ENCODE measurements at places on chromosomes 2 and 18.

- no peak for DNase-seq
These were observed 2168.6 kb upstream of the PIK3C3 start for GRCh38 chr18:39786477-39786876.

GRCh38 chr2:239318151-239318611 is 82.6 kb downstream of the HDAC4 start:
- DNase-seq, result no peak

GRCh38 chr2:71748227-71748626 is 294.9 kb downstream of the DYSF start:
- DNase-seq, result no peak

- DNase-seq, result no peak
These were observed 59.0 kb upstream of the DNMT3A start for GRCh38 chr2:25400576-25401216.

GRCh38 chr2:33859811-33860461 is 260.8 kb upstream of the FAM98A start:
- DNase-seq, result no peak

GRCh38 chr2:133518700-133519344 is 49.4 kb downstream of the NCKAP5 start:
- DNase-seq, result no peak

GRCh38 chr2:128520791-128521190 is 202.1 kb upstream of the HS6ST1 start:
- DNase-seq, result no peak

GRCh38 chr2:24231461-24231881 is 56.6 kb downstream of the FAM228A start:
- DNase-seq, result no peak

DNA sequence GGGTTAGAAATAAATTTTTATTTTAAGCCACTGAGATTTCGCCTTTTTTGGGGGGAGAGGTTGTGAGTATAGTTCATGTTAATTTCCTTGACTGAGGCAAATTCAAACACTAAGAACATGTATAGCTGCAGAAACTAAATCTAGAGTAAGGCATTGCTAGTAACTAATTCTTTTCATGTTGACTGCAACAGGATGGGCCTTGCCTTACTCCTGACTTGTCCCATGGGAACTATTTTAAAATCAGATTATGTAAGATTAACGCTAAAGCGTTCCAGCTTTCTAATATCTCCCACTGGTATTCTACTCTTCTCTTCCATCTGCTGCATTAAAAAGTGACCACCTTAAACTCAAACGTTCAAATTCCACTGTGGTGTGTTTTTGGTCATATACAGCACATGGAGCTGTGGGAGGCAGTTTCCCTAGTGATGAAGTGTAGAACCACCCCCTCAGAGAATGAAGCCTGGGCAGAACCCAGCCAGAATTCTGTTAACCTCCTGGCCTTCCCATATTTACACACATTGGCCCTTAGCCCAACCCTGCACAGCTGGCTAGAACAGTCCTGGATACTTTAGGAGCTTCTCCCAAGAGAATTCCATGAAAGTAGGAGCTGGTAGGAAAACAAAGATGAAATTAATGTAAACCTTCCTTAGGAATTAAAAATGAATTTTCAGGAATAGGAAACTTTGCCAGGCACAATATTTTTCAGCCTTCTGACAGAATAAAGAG is 687.8 kb downstream of the SLC4A3 start:
- no peak for DNase-seq

- no peak for DNase-seq
These were observed 1042.0 kb downstream of the DPP10 start for GRCh38 chr2:115484486-115484885.

GRCh38 chr18:74530584-74530862 is 3.8 kb upstream of the CNDP1 start:
- no peak for DNase-seq

DNA sequence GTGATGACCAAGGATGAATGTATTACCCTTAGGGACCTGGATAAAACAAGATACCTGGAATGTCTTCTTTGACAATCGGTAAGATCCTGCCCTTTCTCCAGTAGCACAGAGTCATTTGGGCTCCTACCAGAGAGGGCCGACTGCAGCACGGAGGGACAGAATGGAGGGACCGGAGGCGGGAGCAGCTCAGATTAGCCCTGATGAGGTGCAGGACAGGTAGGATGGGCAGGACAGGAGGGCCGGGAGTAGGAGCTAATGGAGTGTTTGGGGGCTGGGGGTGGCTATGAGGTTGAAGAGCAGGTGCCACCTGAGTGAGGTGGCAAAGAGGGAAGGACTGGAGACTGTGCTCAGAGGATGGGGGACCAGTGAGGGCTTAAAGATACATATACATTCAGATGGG is 9.9 kb upstream of the PRELID3A start:
- no peak for DNase-seq

- no peak for DNase-seq
These were observed 183.4 kb upstream of the SRD5A2 start for GRCh38 chr2:31764169-31764568.

DNA sequence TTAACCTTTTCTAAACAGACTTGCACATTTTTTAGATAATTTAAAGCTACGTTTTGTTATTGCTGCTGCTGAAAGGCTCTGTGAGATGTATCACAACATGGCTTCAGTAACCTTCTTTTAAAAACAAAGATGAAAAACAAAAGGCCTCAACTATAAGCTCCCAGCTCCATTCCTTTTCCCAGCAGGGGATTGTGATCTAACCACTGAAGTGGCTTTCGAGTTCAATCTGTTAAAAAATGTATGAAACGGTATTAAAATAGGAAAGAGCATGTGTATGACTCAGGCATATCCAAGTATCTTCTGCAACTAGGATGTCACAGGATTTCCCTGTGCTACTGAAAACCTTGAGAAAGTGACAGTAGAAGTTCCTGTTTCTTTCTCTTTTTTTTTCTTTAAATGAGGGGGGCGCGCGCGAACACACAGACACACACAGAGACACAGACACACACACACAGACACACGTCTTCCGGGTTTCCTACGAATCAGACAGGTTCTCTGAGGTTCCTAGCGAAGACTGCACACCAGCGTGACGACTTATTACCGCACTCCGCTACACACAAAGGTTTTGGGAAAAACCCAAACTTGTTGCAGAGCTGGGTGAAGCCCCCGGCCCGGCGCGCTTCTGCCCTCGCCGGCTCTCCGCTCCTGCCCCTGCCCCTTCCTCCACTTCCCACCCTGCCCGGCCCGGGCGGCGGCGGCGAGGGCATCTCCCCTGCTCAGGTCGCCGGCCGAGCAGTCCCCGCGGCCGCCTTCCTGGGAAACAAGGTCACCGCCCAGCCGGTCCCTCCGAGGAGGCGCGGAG is 86.8 kb downstream of the RBMS1 start:
- peak; percentile 90 for DNase-seq

- no peak for DNase-seq
These were observed 6.1 kb downstream of the INO80C start for GRCh38 chr18:35491700-35492077.

- DNase-seq, result no peak
These were observed 194.6 kb downstream of the FAM210A start for GRCh38 chr18:13531681-13532325.

- no peak for DNase-seq
These were observed 225.8 kb downstream of the RNF152 start for GRCh38 chr18:61666876-61667590.

DNA sequence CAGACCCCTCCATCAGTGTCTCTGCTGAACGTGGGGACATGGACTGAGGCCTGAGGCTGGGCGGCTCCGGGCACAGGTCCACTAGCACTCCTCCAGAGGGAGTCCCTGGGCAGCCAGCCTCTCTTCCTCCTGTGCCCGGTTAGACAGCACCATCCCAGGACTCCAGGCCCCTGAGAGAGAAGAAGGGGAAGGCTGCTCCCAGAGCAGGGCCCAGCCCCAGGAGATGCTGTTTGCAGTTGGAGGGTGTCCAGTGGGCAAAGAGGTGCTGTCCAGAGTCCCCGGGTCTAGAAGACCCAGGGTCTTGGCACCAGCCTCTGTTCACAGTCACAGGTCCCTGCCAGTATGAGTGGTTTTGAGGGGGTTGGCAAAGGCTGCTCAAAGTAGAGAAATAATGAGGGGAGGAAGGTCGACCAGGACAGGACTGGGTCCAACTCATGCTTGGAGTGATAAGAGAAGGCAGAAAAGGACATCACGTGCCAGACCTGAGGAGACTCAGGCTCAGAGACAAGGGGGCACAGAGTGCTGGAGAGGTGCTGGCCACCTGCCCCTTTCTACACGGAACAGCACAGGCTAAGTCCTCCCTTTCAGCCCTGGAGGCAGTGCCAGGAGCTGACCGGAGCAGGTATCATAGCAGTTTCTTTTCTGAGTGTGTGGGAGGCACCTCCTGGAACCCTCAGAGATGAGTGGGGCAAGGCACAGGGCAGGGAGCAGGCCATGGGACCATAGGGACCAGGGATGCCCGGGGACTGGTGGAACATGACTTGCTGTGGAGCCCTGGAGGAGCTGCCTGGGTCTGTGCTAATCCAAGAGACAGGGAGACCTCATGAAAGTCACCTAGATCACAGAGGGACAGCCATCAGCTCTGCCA is 21.1 kb downstream of the CRACDL start:
- DNase-seq, result no peak

DNA sequence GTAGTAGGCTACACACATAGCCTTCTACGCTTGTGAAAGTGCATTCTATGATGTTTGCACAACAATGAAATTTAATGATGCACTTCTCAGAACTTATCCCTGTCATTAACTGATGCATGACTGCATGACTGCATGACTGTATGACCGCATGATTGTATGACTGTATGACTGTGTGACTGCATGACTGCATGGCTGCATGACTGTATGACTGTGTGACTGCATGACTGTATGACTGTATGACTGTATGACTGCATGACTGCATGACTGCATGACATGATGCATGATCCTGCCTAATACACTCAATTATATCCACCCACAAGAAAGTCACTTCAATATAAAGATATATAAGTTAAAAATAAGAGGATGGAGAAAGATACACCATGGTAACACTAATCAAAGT is 365.4 kb upstream of the FSIP2 start:
- no peak for DNase-seq

DNA sequence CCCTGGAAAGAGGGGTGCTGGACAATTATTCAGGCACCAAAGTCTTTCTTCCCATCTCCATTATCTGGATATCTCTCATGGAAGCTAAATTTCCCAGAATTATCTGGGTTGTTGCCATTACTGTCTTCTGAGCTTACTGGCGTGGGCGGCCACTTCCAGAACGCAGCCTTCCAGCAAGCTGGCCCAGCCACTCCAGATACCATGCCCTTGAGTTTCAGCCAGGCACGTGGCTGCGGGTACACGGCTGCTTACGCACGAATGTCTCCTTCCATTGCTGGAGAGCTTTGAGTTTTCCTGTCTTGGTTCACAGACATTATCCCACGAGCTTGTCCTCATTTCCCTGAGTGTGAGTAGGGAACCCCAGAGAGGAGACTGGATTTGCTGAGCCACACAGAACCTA is 32.7 kb downstream of the CELF4 start:
- DNase-seq, result no peak

GRCh38 chr18:58955738-58956137 is 91.1 kb downstream of the ZNF532 start:
- no peak for DNase-seq

DNA sequence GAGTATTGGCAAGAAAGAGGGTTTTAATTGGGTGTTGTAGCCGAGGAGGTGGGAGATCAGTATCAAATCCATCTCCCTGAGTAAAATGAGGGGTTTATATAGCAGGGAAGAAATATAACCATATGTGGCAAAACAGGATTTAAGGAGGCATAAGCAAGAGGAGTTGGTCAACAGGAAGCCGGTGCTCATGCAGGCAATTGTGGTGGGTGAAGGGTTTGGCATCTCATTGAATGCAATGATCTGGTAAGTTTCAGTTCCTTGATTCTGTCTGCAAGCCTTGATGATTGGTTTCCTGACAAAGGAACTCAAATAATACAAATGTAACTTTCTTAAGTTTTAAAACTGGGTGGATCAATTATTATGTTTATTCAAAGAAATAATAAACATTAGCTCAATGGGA is 564.4 kb upstream of the LINC00305 start:
- no peak for DNase-seq

DNA sequence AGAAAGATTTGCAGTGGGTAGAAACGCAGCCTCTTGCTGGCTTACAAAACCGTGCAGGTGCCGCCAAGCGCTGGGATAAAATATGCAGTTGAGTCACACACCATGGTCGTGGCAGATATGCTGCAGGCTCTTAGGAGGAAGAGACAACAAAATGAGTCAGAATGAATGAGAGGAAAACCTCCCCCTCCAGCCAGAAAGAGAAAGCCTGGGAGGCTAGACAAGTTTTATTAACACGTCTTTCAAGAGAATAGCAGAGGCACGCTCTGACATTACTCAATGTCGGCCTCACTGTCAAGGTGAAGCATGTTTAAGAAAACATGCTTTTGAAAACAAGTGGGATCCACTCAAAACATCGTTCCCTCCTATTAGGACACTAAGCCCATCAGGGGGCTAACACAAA is 37.1 kb upstream of the ZCCHC2 start:
- no peak for DNase-seq

GRCh38 chr2:104378853-104379374 is 475.0 kb upstream of the POU3F3 start:
- peak; percentile 25 for DNase-seq

DNA sequence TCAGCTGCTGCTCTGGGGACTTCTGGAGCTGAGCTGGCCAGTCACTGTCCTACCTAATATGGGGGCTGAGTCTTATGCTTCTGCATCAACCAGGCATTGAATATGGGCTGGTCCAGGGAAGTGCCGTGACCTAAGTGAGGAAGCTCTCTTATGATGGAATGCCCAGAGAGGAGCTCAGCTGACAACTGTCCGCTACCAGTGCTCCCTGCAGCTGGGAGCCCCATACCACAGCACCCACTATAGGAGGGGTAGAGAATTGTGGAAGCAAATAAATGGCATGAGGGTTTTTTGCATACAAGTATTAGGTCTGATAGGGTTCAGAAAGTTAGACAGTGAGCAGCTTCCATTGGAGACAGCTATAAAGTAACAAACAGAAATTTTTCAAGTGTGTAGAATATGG is 4.5 kb downstream of the TIMM21 start:
- DNase-seq, result no peak

DNA sequence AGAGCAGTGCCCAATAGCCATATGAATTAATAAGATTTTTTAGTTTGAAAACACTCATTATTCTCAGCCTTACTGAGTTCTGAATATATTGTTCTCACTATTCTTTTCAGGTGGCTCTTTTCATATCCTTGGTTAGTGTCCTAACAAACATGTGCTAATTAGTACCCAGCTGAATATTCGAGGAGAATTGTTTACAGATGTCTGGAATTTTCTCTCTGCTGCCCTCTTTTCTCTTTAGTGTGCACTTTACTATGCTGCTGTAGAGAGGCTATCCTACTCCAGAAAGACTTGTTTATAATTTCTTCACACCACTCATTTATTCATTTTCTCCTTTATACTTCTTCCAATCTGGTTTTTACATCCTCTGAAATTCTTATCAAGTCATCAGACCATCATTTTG is 405.3 kb downstream of the SPAG16 start:
- DNase-seq, result no peak

DNA sequence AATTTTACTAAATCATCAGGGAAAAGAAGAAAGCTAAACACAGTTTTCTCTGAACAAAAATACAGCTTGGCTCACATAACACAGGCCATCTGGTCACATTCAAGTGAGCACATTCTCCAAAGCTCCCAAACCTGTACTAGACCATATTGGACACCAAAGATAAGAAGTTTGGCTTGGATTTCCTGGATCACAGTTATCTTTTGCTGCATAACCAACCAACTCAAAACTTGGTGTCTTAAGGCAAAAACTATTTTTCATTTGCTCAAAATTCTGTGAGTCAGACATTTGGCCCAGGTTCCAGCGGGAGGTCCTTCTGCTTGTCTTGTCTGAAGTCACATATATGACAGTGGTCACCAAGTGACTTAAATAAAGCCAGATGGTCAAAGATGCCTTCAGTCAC is 83.2 kb downstream of the GYPC start:
- DNase-seq, result no peak

- DNase-seq, result no peak
These were observed 43.6 kb upstream of the AGPS start for GRCh38 chr2:177348733-177349693.

Data from CD4-positive, alpha-beta T cell treated with Interleukin-17A for 1 hour (primary cell).